CD8-positive, alpha-beta memory T cell (primary cell): ENCODE measurements at places on chromosomes 2 and 18.

DNA sequence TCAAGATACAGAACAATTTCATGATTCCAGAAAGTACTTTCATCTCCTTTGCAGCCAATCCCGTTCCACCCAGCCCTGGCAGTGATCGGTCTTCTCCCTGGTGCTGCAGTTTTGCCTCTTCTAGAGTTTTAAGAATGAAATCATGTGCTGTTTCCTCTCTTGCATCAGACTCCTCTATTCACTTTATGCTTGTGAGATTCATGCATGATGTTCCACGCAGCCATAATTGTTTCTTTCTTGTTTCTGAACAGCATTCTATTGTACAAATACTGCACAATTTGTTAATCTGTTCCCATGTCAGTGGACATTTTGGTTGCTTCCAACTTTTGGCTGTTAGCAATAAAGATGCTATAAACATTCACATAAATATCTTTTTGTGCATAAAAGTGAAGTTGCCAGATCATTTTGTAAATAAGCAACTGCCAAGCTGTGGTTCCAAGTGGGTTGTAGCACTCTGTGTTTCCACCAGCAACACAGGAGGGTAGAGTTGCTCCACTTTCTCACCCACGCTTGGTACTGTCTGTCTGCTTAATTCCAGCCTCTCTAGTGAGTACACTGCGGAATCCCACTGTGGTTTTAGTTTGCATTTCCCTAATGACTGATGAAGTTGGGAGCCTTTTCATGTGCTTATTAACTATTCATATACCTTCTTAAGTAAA is 104.5 kb downstream of the TWIST2 start:
- DNase-seq, result no peak

DNA sequence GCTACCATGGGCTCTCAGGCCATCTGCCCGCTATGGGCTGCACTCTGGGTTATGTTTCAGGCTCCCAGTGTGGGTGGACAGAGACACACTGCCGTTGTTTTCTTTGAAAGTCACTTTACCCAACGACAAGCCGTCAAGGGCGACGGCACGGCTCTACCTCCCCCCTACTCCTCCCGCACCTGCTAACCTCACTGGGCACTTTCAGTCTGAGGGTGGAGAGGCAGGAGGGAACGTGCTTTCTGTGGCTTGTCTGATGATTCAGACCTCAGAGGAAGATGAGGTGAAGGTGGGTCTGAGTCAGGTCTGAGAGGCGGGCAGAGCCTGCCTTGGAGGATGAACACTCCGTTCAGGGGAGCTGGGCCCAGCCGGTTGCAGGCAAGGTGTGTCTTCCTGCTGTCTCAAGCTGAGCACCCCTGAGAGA is 147.6 kb upstream of the HDAC4 start:
- peak; percentile 4 for DNase-seq

DNA sequence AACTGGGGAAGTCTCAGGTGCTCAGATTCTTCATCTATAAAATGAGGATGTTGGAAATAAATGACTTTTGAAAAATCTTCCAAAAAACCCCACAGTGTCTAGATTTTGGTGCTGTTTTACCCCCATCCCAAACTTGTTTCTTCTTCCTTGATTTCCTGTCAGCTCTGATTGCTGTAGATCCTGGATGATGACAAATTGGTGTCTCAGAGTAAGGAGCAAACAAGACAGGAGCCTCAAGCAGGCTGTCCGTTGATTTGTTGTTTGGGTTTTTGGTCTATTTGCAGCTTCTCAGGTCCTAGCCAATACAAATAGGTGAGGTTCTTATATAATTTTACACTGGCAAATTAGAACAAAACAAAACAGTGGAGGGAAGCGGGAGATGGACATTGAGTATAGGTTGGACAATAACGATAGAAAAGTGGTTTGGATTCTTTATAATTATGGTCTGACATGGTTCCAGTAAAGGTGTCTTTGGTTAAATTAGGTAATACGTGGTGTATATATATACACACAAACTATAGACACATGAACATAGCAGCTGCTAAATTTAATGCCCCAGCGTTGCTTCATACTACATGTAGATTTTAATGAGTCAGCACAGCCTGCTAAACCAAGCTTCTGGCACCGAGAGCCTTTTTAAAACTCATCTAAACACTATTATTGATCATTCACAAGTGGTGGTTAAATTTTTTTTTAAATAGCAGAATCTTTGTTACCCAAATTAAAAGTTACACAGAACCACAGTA is 142.5 kb downstream of the FMNL2 start:
- DNase-seq, result no peak

DNA sequence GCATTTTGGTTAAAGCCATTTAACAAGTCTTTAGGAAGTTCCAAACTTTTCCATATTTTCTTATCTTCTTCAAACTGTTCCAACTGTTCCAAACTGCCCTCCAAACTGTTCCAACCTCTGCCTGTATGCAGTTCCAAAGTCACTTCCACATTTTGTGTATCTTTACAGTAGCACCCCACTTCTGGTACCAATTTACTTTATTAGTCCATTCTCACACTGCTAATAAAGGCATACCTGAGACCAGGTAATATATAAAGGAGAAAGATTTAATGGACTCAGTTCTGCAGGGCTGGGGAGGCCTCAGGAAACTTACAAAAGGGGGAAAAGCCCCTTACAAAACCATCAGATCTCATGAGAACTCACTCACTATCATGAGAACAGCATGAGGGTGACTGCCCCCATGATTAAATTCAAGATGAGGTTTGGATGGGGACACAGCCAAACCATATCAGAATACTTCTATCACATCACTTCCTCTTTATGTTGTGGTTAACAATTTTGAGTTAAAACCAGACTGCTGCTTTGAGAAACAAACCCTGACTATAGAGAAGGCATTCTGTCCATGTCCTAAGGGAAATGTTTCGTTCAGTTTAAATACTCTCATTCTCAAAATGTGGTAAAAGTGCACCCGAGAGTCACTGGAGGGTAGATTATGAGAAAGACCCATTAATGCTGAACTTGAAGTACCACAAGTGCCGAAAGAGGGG is 11.0 kb downstream of the IL18R1 start:
- DNase-seq, result peak; percentile 53

DNA sequence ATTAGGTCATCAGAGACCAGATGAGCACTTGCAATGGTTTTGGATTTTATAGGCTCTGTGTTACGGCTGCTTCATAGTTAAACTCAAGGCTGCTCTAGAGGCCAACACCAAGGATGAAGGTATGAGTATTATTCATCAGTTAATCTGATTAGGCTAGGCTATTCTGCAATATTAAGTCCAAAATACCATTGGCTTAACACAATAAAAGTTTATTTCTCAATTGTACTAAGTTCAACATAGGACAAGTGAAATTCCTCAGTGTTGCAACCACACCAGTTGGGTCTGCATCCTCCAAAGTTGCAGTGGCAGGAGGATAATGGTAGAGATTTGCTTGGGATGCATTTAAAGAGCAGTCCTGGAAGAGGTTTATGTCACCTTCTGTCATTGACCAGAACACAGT is 538.3 kb upstream of the CDH2 start:
- DNase-seq, result no peak

- no peak for DNase-seq
These were observed 145.6 kb downstream of the BCL2 start for GRCh38 chr18:63173983-63174382.
